ENCODE measurements at places on chromosomes 7 and 10.

DNA sequence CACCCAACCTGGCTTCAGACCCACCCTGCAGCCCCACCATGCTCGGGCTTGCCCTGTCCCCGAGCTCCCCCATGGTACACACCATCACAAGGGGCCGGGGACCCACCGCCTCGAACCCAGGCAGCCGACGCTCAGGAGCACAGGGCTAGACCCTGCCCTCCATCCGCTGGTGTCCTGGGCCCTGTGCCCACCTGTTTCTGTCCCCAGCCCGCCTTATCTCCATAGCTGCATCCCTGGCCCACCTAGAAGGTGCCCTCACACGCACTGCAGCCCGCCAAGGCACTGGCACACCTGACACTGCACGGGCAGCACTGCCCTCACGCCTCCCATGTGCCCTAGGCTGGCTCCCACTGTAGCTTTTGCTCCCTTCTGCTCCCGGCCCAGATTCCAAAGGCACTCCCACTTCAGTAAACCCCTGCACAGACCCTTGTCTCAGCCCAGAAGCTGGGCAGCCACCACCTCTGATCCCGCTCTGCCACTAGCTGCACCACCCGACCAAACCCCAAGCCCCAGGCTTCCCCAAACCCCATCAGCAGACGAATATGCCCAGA lies 17.1 kb downstream of the YKT6 start:
- no peak for DNase-seq

GRCh38 chr10:86388119-86388704 lies 21.6 kb upstream of the GRID1 start:
- no peak for DNase-seq

DNA sequence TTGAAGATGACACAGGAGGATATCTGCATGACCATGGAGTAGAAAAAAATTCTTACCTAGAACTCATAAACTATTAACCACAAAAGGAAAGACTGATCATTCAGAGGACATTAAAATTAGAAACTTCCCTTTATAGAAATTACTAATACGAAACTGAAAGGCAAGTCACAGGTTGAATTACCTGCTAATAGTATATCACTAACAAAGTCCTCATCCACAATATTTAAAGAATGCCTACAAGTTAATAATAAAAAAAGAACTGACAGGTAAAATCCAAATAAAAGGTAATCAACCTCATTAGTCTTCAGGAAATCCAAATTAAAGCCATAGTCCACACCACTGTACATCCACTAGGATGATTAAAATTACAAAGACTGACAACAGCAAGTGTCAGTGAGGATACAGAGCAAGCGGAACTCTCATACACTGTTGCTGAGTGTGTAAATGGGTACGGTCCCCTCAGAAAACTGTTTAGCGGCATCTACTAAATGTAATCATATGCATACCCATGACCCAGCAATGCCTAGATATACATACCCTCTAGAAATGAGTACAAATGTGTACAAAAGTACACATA lies 71.2 kb downstream of the ARHGAP21 start:
- no peak for DNase-seq

DNA sequence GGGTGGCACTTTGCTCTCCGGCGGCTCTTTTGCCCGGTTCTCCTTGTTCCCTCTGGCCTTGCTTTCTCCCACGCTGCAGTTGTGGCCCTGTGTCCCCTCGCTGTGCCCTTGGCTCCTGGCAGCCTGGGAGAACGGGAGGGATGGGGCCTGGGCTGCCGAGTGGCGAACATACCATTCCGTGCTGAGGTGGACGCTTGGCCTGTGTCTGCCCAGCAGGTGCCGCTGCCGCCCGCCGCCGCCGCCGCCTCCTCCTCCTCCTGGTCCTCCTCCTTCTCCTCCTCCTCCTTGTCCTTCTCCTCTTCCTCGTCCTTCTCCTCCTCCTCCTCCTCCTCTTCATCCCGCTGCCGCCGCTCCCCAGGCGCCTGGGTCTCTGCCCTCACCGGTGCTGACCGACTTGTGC lies 36.0 kb downstream of the AGAP3 start:
- DNase-seq: no peak

DNA sequence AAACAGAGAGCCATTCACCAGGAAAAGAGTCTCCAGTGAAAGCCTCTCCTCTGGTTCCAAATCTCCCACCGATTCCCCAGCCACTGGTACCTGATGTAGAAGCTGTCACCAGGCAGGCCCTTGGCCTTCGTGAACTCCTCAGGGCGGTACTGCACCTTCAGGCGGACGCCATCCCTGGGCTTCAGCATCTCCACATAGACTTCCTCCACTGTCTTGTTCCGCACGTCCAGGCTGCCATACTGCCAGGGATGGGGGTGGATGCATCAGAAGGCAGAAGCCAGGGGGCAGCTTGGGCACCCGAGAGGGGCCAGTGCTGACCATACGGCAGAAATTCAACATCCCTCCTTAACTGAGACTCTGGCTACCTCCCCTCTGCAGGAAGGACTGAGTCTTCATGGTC lies 118.8 kb downstream of the DLG5 start:
- no peak for DNase-seq

GRCh38 chr7:15625466-15625865 lies 61.0 kb downstream of the MEOX2 start:
- DNase-seq: no peak

GRCh38 chr10:96992721-96993120 lies 160.6 kb downstream of the LCOR start:
- DNase-seq: no peak

DNA sequence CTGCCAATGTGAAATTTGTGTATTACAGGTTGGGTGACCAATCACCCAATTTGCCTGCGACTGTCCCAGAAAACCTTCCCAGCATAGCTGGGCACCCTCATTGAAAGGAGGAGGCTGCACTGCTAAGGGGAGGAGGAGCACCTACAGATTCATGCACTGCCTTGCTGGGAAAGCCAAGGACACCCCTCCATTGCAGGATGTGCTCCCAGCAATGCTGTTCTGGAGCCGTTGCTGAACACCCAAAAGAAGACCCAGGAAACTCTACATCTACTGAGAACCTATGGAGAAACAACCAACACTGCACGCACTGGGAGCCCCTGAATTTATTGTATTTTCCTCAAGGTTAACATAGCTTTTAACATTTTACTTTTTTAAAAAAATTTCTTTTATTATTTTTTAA lies 238.2 kb upstream of the GRB10 start:
- DNase-seq: no peak

DNA sequence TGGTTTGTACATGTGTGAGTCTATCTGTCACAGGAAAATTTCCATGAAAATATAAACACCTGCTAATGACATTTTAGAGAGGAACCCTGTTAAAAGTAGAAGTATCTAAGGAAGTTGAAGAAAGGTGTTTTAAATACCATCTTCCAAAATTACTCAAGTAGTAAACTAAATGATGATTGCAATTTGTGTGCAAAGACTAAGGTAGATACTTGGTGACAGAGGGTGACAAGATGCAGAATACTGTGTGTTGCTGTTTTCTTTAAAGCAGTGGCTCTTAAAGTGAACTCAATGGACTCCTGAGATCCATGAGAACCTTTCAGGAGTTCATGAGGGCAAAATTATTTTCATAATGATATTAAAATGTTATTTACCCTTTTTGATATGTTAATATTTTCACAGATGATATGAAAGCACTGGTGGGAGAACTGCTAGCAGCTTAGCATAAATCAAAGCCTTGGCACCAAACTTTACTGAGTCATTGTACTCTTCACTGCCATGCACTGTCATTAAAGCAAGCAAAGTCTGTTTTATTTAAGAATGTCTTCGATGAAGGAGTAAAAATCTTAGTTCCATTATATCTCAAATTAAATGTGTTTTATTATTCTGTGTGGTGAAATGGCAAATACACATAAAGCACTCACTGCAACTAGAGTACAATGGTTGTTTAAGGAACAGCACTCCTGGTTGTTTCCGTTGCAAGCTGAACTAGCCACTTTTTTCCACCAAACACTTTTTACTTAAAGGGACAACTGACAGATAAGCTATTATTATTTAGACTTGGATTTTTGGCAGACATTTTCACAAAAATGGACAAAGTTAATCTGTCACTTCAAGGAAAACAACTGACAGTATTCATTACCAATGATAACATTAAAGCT lies 133.7 kb downstream of the LRRN3 start:
- DNase-seq: no peak

- peak; percentile 100 for DNase-seq
Observed at GRCh38 chr7:155205368-155206317, 92.0 kb upstream of the INSIG1 start.
